ENCODE measurements at places on chromosomes 2 and 18. TPM values are rescaled to one million over a fixed set of nuclear protein-coding genes. Genes with fewer than 3 reads are reported as not detected.

The HOXD9 gene
- total RNA-seq = 50.0 TPM

The CMPK2 gene
- 7.6 TPM for total RNA-seq

The CDK15 gene
- 1.3 TPM for total RNA-seq

The CSRNP3 gene
- 12.8 TPM for total RNA-seq

The GPATCH11 gene
- 5.0 TPM for total RNA-seq

The RAB27B gene
- total RNA-seq = 4.6 TPM

The MARCHF4 gene
- total RNA-seq = 0.06 TPM

The GALNT14 gene
- 31.4 TPM for total RNA-seq

The FBLN7 gene
- total RNA-seq = 12.6 TPM

The CCDC85A gene
- 4.2 TPM for total RNA-seq

The ABCB11 gene
- total RNA-seq = 0.06 TPM

The IRS1 gene
- total RNA-seq = 25.4 TPM

The PRKCE gene
- 24.3 TPM for total RNA-seq

The ILKAP gene
- 42.4 TPM for total RNA-seq

The DSC3 gene
- 1.6 TPM for total RNA-seq

The COL4A4 gene
- 38.8 TPM for total RNA-seq

The ASB18 gene
- total RNA-seq = 2.0 TPM

The IL1F10 gene
- not detected for total RNA-seq

The GNAL gene
- 1.8 TPM for total RNA-seq

The AOX1 gene
- total RNA-seq = 2.8 TPM

The VWC2L gene
- 0.35 TPM for total RNA-seq

The FN1 gene
- total RNA-seq = 699 TPM

The BCL11A gene
- total RNA-seq = 11.0 TPM

The CROCC2 gene
- 0.18 TPM for total RNA-seq

The AGXT gene
- not detected for total RNA-seq

The GLI2 gene
- total RNA-seq = 18.7 TPM
